Stimulated activated CD4-positive, alpha-beta T cell treated with anti-CD3 and anti-CD28 coated beads, Interleukin-1b, Interleukin-23, amount 100 ng/mL, for 1 hour (primary cell): ENCODE measurements at places on chromosomes 3 and 15.

- no peak for DNase-seq
Observed at GRCh38 chr3:129252748-129253147, 3.3 kb downstream of the COPG1 start.

DNA sequence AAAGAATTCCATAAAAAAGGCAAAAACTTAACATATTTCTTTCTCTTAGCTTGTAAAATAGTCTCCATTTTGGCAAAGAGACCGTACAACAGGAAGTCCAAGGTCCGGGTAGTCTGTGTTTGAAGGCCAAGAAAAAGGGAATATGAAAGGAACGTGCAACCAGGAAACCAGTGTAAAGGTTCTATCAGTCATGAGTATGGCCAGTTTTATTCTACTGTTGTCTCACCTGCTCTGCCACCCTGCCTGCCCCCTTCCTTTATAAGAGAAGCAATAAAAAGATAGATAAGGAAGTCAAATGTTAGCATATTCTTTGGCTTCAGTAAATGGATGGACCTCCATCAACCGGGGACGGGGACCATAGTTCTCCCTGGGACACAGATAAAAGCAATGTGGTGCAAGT lies 370.6 kb upstream of the ROBO2 start:
- DNase-seq = no peak

DNA sequence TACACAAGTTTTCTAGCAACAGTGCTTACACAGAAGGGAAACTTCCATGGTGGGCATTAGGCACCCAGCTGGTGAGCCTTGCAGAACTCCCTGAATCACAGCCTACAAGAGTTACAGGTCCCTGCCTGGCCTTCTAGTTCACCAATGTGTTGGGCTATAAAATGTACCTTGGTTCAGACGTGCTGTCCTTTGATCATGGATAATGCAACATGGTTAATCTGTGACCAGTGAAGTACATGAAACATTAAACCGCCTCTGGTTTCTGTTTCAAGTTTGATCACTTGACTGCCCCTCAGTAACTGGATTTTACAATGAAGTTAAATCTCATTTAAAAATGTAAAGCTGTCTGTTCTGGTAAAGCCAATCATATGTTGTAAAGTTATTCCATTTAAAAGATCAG lies 51.8 kb downstream of the FMN1 start:
- no peak for DNase-seq

DNA sequence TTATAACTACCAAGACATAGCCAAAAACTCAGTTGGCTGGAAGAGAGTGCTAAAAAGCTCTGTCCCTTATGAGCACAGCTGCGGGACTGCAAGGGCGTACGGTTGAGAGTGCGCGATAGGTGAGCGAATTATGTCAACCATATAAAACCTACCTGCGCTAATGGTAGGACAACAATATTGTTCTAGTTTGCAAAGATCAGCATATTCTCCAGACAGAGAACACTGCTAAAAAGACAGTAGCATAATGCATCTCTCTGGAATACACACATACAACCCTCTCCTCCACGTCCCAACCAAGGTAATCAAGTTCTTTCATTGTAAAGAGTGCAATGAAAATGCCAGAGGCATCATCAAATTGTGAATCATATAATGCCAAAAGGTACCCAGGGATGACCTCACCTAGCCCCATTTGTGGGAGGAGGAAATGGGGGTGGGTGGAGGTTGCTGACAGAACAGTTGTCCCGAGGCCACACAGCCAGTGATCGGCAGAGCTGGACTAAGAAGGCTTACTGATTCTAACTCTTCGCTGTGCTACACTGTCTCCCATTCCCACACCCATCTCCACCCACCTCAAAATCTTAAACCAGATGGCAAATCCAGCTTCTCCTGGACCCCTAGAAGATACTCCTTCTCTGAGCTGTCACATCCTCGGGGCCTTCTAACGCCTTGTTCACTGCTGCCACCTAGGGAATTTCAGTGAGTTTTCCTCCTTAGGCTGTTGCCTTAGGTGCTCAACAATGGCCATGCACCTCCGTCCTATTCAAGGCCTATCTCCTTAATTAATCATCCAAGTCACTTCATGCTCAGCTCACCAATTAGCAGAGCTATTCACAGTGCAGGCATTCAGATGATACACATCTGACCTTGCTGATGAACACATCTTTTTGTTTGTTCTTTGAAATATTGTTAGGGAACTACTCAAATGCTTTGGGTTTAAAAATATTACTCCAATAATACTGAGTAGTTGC lies 60.7 kb downstream of the RPL22L1 start:
- no peak for DNase-seq

GRCh38 chr3:152505926-152506325 lies 237.2 kb downstream of the MBNL1 start:
- DNase-seq = no peak

DNA sequence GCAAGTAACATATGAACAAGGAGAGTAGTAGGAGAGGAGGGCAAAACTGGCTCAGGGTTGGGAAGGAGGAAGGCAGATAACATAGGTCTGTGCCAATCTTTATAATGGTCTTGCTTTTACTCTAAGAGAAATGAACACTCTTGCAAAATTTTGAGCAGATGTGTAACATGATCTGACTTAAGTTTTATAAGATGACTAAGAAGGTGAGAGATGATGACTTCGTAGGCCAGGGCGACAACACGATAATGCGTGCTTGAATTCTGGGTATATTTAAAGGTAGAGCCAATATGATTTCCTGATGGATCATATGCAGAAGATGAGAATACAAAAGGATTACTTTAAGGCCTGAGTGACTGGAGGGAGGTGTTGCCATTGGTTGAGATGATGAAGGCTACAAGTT lies 265.4 kb upstream of the KCNMB2 start:
- DNase-seq = no peak

- no peak for DNase-seq
Observed at GRCh38 chr3:179068779-179069530, 2.7 kb downstream of the ZMAT3 start.

DNA sequence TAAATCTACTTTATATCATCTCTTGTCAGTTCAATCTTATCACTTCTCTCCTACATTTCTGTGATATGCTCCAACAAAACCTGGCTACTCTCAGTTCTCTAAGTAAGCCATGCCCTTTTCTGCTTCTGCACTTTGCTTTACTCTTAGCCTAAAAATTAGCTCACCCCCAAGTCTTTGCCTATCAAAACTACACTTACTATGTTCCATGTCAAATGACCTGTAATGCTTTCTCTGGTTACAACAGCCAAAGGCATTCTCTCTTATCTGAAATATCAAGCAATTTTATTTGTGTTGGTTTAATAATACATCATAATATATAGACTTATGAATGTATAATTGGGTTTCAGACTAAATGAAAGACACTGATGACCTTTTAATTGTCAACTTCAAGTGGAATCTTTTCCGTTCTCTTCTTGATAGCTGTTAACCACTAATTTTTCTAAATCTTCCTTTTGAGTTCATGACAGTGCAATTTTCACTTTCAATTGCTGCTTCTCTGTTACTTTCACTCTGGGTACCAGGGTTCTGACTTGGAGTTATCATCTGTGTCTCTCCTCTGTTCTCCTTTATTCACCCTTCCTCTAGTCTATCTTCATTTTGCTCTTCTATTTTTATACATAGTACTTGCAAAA lies 619.0 kb upstream of the GOLIM4 start:
- no peak for DNase-seq

GRCh38 chr3:137065381-137065780 lies 107.6 kb downstream of the IL20RB start:
- DNase-seq = no peak

DNA sequence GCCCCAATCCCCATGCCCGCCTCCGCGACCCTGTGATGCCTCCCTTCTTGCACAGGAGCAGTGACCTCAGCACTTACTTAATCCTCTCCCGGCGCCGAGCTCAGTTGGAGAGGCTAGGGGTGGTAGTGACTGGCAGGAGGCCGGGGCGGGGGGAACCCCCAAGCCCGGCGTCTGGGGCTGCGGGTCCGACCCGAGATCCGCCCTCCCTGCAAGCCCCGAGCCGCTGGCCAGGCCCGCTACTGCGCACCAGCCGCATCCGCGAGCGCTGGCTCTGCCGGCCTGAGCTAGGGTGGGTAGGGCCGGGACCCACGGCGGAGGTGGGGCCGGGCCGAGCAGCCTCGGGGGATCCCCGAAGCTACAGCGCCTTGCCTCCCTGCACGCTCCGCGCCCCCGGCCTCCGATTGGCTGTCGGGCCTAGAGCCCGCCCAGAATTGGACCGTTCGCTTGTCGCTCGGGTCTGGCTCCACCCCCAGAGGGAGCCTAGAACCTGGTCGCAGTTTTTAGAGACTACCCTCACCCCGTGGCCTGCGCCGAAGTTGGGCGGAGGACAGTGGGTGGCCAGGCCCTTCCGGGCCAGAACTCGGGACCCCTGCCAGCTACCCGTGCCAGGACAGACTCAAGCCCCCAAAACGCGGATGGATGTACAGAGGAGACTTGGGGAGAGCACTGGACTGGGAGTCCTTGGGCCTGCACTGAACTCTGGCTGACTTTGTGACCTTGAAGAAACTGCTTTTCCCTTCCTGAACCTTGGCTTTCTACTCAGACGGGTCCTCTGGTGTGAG lies at the start of gene C3orf18:
Gene C3orf18 (minus strand): TSS at position 362 of the 782 bp plus-strand sequence. CDS start 2,048 bp downstream, outside the sequence.
- peak; percentile 90 for DNase-seq
